Left cardiac atrium (tissue), 4 donors: ENCODE measurements at places on chromosomes 6 and 20. TPM values are rescaled to one million over a fixed set of nuclear protein-coding genes. Genes with fewer than 3 reads are reported as not detected.

GRCh38 chr20:300345-300990, 3.1 kb downstream of the ZCCHC3 start:
- no peak for DNase-seq

DNA sequence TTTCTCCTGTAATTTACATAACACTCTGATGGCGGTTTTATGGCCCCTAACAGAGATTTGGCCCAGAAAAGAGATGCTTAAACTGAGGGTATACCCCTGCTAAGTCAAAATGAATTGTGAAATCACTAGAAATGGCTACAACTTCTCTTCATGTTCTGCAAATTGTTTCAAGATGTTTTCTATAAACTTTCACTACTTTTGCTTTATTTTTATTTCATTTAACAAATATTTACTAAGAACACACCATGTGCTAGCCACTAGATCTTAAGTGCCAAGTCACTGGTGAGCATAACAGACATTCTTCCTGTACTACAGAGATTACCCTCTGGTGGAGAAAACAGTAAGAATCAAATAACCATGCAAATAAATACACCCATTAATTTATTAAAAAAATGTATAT, 87.6 kb downstream of the KCNQ5 start:
- DNase-seq, result no peak

DNA sequence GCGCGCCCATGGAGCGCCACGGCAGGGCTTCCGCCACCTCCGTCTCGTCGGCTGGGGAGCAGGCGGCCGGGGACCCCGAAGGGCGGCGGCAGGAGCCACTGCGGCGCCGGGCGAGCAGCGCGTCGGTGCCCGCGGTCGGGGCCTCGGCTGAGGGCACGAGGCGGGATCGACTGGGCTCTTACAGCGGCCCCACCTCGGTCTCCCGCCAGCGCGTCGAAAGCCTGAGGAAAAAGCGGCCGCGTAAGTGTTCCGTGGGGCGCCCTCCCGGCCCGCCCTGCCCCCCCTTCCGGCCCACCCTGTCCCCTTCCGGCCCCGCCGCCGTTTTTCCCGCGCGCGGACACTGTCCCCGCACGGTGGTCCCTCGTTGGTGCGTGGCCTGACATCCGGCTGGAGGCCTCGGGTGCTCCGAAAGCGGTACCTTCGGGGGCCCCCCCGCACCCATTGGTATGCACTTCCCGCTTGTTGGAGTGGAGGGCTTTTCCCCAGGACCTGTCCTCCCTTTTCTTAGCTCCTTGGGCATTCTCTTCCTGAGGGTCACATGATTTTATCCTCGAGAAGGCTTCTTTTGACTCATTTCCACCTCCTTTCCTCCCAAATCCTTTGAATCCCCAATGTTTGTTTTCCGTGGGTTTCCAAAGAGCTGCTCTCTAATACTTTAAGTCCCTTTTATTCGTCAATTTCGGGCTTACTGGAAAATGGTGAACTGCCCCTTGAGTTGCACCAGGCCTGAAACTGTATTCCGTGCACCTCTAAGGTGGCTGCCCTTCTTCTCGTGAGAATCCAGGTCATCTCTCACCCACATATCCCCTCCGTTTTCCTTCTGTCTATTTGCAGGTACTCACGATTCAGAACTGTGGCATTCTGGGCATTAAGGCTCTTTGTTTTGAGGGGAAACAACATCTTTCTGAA, 556 bp downstream of the PANK2 start:
- peak; percentile 49 for DNase-seq

The HAO1 gene
- not detected for total RNA-seq

The REM1 gene
- 1.6 TPM for total RNA-seq

The MKKS gene
- 26.4 TPM for total RNA-seq

The FOXF2 gene
- 0.29 TPM for total RNA-seq
